ENCODE measurements at places on chromosomes 11 and 22.

- no peaks in the 10 kb centered on the region for H3K36me3 ChIP-seq
- H3K4me1 ChIP-seq = no peaks in the 10 kb centered on the region
- no peak overlapping the region for H3K4me3 ChIP-seq
These were observed 12.7 kb upstream of the POLD3 start for GRCh38 chr11:74579577-74580270.

DNA sequence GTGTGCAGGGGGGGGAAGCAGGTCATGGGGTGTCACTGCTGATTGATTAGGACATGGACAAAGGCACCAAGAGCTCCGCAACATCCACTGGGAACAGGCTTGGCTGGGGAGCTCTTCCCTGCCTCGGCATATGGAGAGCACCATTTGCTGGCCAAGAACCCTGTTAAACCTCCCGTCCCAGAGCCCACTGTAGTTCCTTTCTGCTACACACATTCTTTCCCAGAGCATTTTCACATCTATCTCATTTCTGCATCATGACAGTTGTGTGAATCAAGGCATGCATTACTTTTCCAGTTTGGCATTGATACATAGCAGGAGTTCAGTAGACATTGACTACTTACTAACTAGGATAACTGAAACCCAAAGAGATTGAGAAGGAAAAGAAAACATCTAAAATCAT is 333.4 kb upstream of the B3GAT1 start:
- H3K27ac ChIP-seq = no peak overlapping the region
- no peak overlapping the region for H3K4me3 ChIP-seq
- H3K27me3 ChIP-seq = peaks cover 4% of the 10 kb centered on the region
- H3K36me3 ChIP-seq = no peaks in the 10 kb centered on the region
- DNase-seq = no peak

DNA sequence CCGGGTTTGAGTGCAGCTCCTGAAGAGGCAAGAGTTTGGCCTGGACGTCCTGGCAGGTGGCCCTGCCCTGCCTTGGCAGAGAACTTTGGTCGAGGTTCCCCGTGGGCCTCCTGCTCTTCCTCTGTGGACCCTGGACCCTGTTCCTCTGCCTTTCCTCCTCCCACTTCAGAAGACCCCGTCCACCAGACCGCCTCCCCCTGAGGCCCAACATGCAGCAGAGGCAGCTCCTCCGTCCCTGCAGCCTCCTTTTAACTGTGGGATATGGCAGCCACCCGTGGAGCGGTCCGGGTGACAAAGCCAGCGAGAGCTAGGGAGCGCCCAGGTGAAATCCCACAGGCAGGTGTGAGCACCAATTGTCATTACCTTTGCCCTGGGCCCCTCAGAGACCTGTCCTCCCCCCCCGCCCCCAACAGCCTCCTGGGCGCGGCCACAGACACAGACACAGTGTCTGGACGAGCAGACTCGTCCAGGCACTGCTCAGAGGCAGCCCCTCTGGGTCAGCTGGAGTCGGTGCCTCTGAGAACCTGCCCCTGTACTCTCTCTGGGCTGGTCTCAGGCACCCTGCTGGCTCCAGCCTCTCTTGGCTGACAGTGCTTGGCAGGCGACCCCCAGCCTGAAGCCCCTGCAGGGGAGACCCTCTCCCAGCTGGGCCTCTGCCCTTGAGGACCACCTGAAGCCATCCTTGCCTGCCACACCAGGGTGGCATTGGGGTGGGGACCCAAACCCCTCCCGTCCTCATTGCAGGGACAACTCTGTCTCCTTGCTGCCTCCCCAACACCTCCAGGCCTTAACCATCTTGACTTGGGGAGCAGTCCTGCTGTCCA is 4.1 kb upstream of the PTDSS2 start:
- no peak overlapping the region for H3K27ac ChIP-seq
- H3K36me3 ChIP-seq = no peaks in the 10 kb centered on the region
- DNase-seq = peak; percentile 21

GRCh38 chr22:48654492-48654891 is 1173.2 kb downstream of the BRD1 start:
- no peaks in the 10 kb centered on the region for H3K4me1 ChIP-seq
- no peak for DNase-seq
- no peak overlapping the region for H3K27ac ChIP-seq
- H3K4me3 ChIP-seq = no peak overlapping the region
- H3K36me3 ChIP-seq = no peaks in the 10 kb centered on the region

DNA sequence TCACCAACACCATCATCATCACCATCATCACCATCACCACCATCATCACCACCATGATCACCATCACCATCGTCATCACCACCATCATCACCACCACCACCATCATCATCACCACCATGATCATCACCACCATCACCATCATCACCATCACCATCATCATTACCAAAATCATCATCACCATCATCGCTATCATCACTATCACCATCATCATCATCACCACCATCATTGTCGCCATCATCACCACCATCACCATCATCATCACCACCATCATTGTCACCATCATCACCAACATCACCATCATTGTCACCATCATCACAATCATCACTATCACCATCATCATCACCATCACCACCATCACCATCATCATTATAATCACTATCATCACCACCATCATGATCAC is 893.5 kb downstream of the TBC1D22A start:
- no peak overlapping the region for H3K4me3 ChIP-seq
- H3K27me3 ChIP-seq = no peaks in the 10 kb centered on the region
- no peak for DNase-seq

DNA sequence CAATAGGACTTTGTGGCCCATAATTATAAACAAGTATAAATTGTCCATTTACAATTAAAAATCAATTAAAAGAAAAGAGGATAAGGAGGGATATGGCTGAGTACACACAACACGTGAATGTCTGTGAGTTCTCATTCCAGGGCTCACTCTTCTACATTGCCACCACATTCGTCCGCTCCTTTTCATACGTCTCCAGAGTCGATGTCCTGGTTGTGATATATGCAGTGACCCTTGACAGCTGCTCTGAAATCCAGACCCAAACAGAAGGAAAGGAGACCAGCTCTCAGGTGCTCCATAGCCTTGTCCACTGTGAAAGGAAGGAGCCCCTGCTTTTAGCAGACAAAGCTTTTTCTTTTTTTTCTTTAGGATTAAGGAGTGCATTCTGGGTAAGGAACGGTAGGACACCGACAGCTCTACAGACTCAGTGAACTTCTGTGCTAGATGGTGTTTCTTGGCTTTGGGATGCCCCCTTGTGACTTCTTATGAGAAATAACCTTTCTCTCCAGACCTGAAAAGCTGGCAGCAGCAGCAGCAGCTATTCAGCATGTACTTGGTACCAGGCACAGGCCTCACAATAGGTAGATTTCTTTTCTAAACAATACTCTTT is 19.7 kb upstream of the DNAJB13 start:
- H3K4me1 ChIP-seq = no peaks in the 10 kb centered on the region
- no peaks in the 10 kb centered on the region for H3K27me3 ChIP-seq
- no peak overlapping the region for H3K4me3 ChIP-seq
- H3K36me3 ChIP-seq = peaks cover 10% of the 10 kb centered on the region
- H3K27ac ChIP-seq = no peak overlapping the region

DNA sequence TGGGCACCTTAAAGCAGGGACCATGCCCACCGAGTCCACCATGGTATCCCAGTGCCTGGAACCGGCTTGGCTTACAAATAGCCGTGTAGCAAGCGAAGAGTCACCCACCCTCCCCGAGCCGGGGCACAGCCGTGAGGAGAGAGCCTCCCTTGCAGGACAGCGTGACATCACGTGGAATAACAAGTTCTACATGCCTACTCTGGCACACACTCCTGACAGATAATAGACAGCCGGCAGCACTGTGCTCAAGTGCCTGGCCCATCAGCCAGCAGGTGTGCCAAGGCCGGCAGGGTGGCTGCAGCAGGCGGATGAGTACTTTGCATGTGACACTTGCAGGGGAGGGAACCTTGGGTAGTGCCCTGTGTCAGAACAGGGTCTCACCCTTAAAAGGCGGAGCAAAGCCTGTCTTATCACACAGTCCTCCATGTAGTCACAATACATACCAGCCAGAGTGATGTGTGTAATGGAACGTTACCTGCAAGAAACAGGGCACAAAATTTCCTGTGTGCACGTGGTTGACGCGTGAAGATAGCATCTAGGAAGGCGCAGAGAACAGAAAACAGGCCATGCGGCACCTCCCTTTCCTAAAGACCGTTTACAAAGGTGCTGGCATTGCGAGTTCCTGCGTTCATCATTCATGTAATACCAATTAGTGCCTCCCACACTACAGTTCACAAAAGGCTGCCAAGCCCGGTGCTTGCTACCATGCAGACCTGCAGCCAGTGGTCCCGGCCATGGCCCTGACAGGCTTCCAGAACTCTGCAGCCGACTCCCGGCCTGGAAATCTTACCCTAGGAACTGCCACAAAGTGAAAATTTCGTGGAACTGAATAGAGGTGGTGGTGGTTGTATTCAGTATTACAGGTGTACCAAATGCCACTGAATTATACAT is 16.4 kb downstream of the TOM1 start:
- H3K27ac ChIP-seq = peak overlapping the region; percentile 92
- H3K4me3 ChIP-seq = no peak overlapping the region
- H3K27me3 ChIP-seq = no peaks in the 10 kb centered on the region
- peaks cover 34% of the 10 kb centered on the region for H3K36me3 ChIP-seq

DNA sequence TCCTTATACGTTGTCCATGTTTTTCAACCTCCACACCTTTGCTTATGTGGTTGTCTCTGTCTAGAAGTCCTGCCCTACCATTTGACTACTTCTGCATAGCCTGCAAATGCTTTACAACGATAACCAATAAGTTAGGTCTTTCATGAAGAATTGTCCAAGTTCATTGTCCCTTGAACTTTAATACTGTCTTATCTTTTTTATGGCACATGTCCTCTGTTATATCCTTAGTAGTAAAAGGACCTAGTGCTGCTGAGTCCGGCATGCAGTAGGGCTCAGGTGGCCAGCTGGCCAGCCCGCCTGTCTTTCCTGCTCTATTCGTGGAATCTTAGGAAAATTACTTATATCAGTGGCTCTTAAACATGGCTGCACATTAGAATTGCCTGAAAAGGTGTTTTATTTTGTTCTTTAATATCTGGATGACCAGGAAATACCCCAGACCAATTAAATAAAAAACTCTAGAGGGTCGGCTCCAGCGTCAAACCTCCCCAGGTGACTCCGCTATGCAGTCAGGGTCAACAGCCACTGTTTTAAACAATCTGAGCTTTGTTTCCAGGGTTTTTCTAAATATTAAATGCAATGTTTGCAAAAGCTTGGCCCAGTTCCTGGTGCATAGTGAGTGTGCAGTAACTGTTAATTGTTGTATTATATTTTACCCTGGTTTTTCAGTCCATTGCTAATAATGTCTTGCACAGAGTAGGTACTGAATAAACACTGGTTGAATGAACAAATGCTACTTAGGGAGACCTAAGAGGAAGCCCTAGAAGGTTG is 64.6 kb upstream of the SESN3 start:
- DNase-seq = no peak
- H3K27ac ChIP-seq = no peak overlapping the region
- no peaks in the 10 kb centered on the region for H3K4me1 ChIP-seq
- H3K27me3 ChIP-seq = no peaks in the 10 kb centered on the region
- H3K36me3 ChIP-seq = no peaks in the 10 kb centered on the region

DNA sequence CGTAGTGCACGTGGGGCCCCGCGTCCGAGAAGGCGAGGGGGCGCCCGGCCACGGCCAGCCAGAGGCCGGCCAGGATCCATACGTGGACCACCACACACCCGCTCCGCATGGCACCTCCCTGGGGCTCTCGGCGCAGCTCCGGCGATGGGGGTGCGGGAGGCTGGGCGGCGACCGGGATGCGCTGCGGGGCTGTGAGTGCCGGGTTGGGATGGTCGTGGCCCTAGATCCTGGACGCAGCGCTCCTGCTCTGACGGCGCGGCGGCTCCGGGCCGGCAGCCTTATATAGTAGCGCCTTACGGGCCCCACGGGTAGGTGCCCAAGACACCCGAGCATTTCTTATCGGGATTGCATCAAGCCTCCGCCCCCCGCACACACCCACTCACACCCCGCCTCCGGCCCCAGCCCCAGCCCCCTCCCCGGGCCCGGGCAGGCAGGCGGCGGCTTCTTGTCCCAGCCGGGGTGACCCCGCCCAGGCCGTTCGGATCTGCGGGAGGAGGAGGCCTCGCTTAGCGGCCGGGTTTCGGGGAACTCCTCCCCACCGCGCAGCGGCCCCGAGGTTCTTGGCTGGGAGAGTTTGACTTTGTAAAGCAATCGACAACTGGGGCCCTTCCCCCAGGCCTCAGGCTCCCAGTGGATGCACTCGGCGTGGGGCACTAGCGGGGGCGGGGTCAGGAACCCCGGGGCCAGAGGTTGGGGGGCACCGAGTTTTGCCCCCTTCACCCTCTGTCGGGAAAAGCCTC is at the start of gene FGF19:
TSS of gene FGF19 (minus strand) at position 255 of the 740 bp plus-strand sequence. CDS start at position 109, 146 bp downstream.
- no peak for DNase-seq
- peaks cover 4% of the 10 kb centered on the region for H3K4me1 ChIP-seq
- H3K36me3 ChIP-seq = no peaks in the 10 kb centered on the region
- peaks cover 86% of the 10 kb centered on the region for H3K27me3 ChIP-seq
- no peak within 1 kb of the TSS for H3K27ac ChIP-seq
- peak within 1 kb of the TSS; percentile 22 for H3K4me3 ChIP-seq

DNA sequence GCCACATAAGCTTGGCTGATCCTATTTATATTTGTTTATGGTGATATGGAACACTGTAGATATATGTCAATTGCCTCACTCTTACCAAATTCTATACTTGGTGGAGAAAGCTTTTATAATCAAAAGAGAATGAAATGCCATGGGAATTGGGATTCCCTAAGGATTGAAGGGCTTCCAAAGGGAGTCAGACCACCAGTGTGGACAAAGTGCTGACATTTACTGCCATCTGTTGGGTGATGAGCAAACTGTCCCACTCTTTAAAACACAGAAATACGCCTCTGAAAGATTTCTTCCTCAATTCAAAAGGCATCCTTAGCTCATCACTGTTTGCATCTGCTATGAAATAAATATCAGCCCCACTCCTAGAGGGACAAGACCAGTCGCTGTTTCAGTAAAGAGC is 7.1 kb downstream of the SLC1A2 start:
- no peaks in the 10 kb centered on the region for H3K4me1 ChIP-seq
- no peaks in the 10 kb centered on the region for H3K36me3 ChIP-seq
- no peak overlapping the region for H3K4me3 ChIP-seq
- DNase-seq = no peak

DNA sequence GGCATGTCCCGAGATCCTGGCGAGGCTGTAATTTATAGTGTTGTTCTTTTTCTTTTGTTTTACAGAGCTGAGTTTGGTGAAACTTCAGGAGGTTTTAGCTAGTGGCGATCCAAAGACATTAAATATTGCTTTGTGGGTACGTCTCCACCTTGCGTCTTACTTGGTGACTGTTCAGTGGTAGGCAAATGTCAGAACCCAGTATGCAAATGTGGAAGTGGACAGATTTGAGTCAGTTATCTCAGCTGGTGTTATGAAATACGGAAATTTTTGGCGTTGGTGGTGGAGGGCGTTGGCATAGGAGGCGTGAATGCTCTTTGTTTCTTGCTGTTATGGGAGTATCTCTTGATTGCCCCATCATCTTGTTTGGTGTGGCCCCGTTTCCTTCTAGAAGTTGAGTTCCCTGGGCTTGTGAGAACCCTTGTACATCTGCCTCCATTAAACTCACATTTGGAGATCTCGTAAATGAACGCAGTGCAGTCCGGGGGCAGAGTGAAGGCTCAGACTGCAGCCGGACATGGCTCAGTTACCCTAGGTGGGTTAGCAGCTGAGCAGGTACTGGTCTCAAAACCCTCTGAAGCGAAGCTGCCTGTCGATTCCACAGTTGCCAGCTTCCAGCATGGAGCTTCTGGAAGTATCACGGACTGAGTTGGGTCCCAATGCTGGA is 39.9 kb downstream of the PTPRJ start:
- H3K36me3 ChIP-seq = no peaks in the 10 kb centered on the region
- no peak overlapping the region for H3K27ac ChIP-seq
- no peaks in the 10 kb centered on the region for H3K4me1 ChIP-seq
- H3K4me3 ChIP-seq = no peak overlapping the region
- no peak for DNase-seq
- no peaks in the 10 kb centered on the region for H3K27me3 ChIP-seq

GRCh38 chr22:23777776-23778576 is 5.3 kb downstream of the MMP11 start:
- H3K27me3 ChIP-seq = no peaks in the 10 kb centered on the region
- no peak overlapping the region for H3K4me3 ChIP-seq
- peaks cover 29% of the 10 kb centered on the region for H3K4me1 ChIP-seq

Data from heart left ventricle (tissue), 16 donors.